ENCODE measurements at places on chromosomes 5 and 9.

DNA sequence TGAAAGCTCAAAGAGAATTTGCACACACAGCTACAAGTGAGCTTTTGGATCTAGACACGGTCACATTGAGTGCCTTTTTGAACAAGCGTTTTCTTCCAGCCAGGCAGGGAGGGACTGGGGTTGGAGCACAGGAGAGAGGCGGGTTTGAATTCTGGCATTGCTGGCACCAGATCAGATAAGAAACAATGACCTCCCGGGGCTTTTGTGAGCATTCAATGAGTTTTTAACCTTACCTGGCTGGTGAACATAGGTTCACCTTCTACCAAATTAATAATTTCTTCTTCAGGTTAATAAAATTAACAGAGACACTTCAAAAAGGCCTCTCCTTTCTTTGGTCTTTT is 312.9 kb upstream of the MSX2 start:
- DNase-seq: no peak

DNA sequence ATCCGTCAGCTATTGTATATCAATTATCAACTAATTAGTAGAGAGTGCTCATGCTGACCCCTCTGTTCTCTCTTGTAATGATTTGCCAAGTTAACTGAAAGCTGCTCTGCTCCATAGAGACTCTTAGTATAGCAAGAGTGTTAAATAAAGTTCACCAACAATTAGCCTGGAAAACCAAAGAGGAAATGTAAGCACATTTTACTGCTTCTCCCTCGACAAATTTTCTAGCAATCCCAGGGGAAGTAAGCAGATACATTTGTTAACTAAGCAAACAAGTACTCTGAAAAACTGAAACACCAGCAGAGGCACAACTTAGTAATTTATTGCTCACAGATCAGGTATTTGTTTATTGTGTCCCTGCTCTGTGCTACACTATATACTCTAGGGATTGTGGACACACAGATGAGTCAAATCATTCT is 162.2 kb downstream of the GLIS3 start:
- DNase-seq: peak; percentile 70

DNA sequence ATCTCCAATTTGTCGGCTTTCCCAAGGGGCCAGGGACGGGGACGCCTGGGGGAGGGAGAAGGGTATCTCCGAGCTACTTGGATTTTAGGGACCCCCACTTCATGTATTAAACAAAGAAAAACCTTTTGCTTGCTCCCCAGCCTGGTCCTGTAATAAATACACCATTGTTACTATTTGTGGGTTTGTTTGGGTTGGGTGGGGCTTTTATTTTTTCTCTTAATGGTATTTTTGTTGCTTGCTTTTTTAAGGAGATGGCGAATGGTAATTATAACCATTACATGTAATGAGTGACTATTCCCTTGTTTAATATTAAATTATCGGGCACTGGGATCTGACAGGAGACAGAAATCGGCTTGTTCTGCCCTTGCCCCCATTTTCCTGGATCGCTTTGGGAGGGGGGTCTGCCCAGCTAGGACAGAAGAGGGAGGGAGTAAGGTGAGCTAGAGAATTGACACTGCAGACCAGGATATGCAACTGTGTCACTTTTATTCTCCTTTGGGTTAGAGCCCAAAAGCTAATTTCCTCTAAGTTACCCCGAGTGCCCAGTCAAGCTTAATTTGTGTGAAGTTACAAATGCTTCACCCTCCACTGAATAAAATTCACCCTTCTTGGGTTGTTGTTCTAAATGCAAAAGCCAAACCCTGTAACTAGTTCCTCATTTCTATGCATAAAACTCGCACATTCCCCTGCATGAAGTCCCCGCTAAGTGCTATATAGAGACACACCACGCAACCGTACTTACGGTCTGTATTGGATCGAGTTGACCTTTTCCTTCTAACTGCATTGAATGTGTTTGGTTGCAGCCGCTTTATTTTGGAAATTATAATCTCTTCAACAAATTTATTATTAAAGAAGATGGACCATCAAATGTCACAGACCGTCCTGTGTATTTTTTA is 1.6 kb upstream of the ZNF608 start:
- DNase-seq: peak; percentile 51

DNA sequence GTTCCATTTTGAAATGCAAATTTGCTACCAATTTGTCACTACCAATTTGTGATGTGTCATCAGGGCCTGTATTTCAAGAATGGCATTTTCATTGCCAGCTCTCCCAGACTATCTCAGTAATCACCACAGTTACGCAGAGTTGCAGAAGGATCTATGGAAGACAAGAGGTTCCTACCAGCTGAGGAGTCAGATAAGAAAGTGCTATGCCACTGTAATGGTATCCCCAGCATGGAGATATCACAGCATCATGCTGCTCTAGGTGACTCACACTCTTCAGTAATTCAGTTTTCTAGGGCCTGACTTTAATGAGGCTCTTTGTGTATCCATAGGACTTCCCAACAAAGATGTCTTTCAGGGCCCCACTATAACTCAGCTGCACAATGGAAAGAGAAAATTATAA is 490.3 kb downstream of the ARHGEF28 start:
- DNase-seq: peak; percentile 31

DNA sequence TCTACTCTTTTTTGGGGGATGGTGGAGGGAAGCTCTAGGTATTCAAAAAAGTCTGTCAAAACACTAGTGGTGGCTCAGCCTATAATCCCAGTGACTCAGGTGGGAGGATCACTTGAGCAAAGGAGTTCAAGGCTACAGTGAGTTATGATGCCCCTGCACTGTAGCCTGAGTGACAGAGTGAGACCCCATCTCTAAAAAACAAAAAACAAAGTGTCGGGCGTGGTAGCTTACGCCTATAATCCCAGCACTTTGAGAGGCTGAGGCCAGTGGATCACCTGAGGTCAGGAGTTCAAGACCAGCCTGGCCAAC is 15.8 kb upstream of the SLC35D2 start:
- DNase-seq: no peak

- DNase-seq: peak; percentile 70
These were observed 36.0 kb downstream of the BNIP1 start for GRCh38 chr5:173180331-173180730.

- DNase-seq: no peak
These were observed 5.1 kb downstream of the CNOT8 start for GRCh38 chr5:154863291-154864080.

- no peak for DNase-seq
These were observed 68.6 kb upstream of the LRRTM2 start for GRCh38 chr5:138943599-138944173.

DNA sequence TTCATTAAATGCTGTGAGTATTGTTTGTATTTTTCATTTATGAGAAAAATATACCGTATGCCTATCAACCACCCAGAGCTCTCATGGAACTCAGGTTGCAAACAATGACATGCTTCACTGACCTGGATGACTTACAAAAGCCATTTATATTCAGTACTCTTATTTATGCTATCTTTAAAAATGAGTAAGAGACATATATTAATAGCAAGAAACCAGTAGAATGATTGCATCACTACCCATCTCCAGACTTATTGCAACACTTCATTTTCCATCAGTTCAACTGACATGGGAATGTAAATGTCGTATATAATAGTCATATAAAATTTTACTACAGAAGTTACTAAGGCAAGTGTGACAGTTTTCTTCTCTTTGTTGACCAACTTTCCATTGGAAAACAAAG is 69.1 kb downstream of the OTP start:
- DNase-seq: peak; percentile 23

DNA sequence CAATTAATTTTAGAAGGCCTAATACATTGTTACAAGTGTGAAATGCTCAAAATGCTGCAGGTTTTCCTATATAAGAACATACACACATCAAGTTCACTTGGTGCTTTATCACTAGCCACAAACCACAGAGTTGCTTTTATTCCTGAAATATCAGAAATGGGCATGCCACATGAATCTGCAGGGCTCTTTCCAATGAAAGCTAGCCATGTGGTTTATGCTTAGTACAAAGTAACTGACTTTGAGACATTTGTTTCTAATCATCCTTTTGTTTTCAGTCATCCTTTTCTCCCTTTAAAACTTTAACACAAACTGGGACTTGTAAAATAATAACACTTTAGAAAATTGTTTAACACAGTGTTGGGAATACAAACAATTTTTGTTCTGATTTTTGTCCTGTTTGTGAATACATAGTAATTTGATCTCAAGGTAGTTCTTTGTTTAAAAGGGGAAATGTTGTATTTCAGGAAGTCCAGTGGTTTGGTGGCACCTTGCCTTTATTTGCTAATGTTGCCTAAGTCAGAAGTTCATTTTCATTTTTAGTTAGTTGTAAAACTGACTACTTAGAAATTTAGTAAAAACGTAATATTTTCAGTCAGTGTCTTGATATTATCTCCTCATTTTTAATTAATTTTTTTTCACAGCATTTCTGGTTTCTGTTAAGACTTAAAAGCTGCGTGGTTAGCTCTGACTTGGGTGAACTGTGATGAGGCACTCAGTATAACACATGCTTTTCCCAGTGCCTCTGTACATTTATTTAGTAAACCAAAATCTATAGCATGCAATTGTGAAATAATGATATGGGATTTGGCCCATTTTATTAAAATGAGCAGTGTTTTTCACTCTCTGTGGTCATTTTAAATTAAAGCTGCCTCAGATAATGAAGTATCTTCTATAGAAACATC is 18.6 kb downstream of the PRDM6 start:
- no peak for DNase-seq

DNA sequence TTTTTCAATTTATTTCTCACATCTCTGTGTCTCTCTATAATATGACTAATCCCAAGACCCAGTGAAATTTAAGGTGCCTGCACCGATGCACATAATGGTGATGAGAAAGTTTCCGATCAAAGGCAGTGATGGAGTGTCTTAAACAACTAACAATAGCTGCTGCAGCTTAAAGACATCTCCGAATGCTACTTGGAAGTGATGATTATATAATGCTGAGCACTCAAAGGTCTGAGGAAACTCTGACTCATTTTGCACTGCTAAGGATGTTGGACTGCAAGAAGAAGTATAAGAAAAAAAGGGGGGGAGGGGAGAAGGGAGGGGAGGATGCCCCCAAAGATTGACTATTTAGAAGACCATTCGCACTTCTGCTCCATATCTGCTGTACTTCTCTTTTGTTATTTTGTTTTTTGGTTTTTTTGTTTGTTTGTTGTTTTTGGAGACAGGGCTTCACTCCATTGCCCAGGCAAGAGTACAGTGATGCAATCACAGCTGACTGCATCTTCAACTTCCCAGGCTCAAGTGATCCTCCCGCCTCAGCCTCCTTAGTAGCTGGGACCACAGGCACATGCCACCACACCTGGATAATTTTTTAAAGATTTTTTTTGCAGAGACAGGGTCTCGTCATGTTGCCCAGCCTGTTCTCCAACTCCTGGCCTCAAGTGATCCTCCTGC is 192.2 kb downstream of the HSD17B3 start:
- DNase-seq: peak; percentile 59

DNA sequence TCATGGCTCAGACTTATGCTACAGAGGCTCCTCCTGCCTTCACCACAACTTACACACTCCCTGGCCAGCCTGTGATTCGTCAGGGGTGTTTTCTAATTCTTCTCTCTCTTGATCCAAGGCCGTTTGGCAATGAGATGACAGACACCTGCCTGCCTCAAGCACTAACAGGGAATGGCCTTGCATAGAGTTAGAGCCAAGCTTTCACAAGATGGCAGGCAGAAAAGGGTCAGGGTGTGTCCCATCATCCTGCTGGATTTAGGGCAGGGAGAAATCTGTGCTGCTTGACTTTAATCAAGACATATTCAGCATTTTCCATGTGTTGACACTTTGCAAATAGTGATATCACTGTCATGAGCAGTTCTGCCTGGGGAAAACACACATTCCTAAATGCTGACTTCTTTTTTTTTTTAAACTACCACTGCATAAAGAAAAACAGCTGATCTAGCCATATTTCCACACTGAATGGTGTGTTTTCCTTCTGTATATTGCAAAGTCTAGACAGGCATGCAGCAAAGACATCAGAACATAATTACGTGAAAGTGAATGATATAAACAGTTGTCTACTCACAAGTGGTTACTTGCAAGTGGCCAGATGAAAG is 95.0 kb upstream of the SLC25A48 start:
- peak; percentile 22 for DNase-seq

DNA sequence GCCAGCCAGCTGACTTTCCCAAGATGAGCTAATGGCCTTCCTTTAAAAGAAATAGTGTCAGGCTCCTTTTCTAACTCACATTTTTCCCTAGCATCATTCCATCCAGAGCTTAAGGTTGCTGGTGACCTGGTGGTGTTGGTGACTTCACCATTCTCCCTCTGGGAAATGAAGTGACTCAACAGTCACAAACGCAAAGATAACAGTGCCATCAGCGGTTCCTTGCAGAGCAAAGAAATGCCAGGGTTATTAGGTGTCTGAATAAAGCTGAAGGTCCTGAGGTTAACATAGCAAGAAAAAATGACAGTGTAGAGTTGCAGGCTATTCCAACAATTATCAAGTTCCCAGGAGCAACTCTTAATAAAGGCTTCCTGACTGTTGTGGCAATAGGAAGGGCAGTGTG is 111.8 kb upstream of the SLC44A1 start:
- DNase-seq: peak; percentile 42

DNA sequence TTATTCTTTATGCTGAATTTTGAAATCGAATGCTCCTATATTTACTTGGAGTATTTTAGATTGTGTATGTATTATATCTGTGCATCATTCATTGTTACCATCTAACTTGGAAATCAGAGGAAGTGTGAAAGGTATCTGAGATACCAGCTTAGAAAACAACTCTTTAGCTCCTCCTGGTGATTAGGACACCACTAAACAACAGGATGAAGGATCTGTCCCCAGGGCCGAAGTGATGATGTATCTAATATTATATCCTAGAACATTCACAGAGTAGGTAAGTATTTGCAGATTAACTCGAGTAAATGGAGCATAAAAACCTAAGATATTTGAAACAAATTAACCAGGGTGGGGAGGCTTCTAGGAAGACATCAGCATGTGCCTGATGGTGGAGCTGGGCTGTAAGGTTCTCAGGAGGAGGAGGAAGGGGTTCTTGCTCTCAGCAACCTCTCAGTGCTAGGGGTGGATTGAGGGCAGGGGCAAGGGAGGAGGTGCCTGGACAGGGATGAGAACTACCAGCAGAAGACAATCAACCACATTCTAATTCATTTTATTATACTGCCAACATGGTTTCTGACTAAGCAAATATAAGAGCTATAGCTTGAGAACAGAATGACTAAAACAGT is 2.6 kb upstream of the NFIL3 start:
- peak; percentile 82 for DNase-seq

GRCh38 chr5:11172484-11172883 is 411.4 kb upstream of the DAP start:
- DNase-seq: no peak

DNA sequence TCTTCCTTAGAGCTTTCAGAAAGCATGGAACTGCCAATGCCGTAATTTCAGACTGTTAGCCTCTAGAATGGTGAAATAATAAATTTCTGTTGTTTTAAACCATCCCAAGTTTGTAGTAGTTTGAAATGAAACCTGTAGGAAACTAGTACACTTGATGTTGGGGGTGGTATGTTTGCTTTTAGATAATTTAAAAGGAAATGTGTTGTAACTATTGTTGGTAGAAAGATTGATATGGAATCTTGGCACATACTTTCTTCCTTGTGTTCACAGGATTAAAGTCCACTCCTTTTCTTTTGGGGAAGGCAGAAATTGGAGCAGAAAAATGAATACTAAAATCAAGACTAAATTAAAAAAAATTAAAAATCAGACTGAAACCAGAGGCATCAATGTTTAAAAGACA is 66.0 kb upstream of the ARRDC3 start:
- no peak for DNase-seq

GRCh38 chr5:80255811-80256712 is at the start of gene SERINC5:
Gene SERINC5 (minus strand): TSS chr5:80256048. CDS start chr5:80255922, 126 bp downstream.
- DNase-seq: peak; percentile 78

GRCh38 chr9:133333011-133333410 is 3.0 kb downstream of the SURF6 start:
- DNase-seq: no peak

Measured in choroid plexus epithelial cell (primary cell).